ENCODE measurements at places on chromosomes 1 and 21.
A peak's percentile ranks its signal among the peaks of the same experiment; 100 is the strongest.

DNA sequence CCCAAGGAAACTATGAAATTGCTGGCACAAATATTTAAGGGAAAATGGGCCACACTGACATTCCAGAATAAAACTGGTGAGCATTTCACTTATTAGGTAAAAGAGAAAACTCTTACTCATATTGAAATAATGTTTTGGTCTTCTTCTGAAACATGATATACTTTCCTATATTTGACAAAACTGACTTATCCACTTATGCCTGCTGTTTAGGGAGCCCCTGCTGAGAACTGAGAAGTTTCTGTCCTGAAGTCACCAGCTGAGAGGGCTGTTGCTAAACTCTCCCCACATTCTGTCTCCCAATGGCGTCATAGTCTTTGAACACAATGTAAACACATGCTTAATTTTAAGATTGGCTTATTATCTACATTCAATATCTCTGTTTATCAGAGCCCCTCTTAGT, 46.8 kb upstream of the ZC3H11B start:
- DNase-seq, result peak; percentile 16

DNA sequence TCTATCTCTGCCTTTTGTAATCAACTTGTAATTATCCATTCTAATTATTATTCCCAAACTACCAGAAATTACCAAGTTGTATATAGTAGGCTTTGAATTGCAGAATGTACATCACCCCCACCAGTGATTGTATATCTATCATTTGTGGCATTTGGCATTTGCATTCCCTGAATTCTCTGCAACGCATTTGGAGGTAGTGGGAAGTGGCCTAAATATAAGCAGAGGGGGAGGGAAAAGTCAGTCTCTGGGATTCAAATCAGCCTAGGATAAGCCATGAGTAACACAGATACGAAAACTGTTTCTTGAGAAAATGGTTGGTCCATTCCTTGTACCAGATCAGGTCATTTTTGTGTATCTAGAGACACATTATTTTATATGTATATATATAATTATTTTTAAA, 20.7 kb downstream of the DDX20 start:
- no peak for DNase-seq

DNA sequence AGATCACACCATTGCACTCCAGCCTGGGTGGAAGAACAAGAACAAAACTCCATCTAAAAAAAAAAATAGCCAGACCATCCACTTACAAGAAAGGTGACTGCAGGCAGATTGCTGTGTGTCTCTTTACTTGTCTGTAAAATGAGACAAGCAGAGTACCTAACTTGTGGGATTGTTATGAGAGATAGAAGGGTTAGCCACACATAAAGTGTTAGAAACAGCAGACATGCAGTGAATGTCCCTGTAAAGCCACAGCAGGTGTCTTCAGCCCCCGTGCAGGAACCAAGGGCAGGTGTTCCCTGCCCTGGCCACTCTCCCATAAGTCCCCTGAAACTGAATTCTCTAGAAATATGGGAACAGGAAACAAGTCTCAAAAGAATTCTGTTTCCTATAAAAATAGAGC, 40.8 kb upstream of the EFHD2 start:
- no peak for DNase-seq

DNA sequence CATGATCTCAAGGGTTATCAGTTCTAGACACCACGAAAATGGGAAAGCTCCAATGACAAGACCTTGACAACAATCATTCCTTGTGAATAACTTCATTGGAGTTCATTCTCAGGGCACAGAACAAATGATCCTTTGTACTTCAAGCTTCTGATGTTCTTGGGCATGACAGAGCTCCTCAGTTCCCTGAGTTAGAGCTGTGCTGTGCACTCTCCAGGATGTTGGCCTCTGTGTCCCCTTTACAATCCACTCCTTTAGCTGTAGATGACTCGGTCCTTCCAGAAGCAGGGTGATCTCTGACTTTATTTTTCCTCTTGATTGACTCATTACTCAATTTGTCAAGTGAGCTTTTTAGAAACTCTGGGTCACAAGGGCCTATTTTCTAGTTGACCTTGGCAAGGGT, 3.9 kb upstream of the FAM78B start:
- DNase-seq, result no peak

DNA sequence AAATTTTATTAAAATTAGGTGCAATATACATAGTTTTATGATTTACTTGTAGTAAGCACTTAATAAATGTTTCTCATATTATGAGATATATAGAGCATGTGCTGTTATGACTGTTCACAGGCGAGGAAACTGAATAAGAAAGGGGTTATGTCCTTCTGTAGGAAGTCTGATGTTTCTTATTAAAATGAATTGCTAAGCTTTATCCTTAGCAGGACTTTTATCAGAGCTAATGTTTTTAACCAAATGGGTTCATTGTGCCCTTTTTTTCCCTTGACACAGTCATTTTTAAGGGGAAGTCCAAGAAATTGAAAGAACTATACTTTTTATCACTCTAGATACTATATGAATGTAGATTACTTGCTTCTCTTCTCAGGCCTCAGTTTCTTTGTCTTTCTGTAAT, 285.2 kb downstream of the PTPRC start:
- no peak for DNase-seq

DNA sequence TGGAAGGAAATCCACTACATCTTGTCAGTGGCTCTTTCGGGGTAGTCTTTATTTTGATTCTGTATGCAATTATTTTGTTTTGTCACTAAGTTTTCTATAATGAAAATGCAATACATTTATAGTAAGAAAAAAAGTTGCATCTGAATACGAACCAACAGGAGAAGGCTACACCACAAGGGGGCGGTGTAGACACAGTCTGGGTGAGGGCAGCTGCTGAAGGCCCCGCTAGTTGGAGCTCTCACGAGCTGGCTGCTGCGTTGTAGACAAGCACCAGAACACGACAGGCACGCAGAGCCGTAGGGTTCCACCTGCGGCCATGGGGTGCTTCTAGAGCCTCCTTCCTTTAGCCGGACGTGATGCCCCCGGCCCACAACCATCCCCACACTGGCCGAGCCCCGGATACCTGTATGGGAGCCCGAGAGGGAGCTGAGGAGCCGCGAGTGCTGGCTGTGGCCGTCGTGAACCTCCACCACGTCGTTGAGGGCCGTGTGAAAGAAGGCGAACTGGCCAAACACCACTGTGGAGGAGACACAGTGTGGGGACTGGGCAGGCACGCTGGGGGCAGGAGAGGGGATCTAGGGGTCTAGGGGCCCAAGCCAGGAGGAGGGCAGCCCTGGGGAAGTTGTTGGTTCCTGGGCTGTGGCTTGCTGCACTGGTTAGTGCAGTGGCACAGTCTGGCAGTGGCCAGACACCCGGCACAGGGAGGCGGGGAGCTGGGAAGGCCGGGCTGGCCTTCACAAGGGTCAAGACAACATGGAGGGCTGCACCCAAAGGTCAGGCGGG, 160.8 kb downstream of the ZSCAN20 start:
- DNase-seq, result peak; percentile 92

GRCh38 chr1:150810958-150811659, 3.0 kb upstream of the CTSK start:
- no peak for DNase-seq

GRCh38 chr1:212461916-212462660, 29.4 kb downstream of the NENF start:
- DNase-seq, result no peak

GRCh38 chr1:188426561-188426960, 1597.8 kb downstream of the PLA2G4A start:
- DNase-seq, result no peak

DNA sequence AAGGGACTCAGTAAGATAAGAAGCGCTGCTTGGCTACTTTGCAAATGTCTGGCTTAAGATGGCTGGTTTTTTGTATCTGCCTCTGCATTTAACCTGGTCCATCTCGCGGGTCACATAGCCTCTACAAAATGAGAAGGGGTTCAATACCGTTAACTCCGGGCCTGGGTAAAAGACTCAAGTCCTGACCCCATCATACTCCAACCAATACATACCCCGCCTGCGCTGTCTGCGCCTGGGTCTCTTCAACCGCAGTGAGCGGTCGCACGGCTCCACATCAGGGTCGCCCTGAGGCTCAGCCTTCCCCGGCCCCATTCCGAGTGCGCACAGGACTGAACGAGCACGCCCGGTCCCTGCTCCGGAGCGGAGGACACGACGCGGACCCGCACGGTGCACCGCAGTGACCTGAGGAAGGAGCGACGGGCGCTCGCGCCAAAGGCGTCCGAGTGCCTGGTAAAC, 558 bp upstream of the PGD start:
- no peak for DNase-seq

- no peak for DNase-seq
These were observed 1.3 kb upstream of the AKT3 start for GRCh38 chr1:243851257-243851756.

DNA sequence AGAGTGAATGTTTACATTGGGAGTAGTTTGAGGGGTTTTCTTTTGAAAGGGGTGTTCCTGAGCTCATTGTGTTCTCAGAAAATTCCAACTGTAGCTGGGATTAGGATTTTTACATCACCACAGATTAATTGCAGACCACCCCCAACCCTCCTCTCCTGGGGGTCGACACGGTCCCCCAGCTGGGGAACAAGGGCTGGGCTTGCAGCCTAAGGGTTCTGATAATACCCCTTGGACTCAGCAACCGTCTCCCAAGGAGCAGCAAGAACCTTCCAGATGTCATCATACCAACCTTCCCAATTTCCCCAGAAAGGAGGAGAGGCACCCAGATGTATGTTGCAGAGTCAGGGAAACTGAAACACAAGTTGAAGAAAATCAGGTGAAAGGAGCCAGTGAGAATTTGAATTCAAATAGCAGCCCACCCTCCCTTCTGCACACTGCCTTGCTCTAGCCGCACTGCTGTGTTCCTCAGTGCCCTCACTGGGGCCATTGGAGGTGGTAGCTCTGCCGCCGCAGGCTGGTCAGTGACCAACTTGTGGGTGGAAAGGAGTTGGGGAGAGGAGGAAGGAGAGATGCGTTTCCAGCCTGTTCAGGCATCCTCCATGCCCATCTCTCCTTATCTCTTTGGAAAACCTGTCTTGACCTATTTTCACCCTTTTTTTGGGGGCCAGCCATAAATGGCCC, 14.7 kb upstream of the IGFN1 start:
- DNase-seq, result no peak

DNA sequence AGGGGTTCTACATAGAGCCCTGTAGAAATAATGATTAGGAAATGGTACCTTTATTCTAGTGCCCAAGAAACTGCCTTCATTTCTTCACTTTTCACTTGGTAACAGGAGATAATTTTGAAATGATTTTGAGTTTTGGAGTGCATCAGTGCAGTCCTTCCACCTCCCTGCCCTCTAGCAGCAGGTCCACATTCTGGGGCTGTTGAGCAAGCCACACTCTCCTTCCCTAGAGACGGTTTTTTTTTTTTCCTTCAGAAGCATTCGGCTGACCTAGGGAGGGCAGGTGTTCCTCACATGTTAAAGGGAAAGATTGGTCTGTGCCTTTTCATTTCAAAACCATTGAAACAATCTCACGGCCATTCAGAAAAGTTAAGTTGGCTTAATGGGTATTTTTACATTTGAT, 39.8 kb downstream of the SLC37A1 start:
- DNase-seq, result no peak

- DNase-seq, result no peak
These were observed 113.2 kb downstream of the RUNX1 start for GRCh38 chr21:34935898-34936297.

DNA sequence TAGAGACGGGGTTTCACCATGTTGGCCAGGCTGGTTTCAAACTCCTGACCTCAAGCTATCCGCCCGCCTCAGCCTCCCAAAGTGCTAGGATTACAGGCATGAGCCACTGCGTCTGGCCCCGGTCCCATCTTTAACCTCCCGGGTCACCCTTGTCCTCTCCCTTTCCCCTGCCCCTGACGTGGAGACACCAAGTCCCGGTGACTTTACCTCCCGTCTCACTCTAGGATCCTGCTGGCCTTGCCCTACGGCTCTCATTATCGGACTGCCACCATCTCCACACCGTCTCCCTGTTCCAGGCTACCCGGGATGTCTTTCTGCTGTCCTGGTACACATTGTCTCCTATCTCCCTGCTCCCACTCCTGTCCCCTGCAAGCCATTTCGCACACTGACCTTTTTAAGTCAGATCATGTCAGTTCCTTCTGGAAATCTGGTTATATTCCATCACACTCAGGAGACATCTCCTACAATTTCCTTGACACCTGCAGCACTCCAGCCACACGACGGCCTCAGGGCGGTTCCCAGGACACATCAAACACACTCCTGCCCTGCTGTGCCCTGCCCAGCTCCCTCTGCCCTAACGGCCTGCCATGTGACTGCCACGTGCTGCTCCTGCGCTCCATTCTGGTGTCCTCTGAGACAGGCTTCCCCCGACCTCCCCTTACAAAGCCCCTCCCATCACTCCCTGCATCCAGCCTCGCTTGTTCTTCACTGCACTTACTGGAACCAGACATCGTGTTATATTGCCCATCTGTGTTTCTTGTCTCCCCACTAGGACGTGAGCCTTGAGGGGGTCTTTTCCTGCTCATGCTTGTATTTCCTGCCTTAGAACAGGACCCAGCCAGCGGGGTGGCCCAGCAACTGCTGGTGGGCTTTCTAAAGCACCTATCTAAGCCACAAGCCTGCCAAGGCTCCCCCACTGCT, 32.7 kb downstream of the TTC39A start:
- no peak for DNase-seq

DNA sequence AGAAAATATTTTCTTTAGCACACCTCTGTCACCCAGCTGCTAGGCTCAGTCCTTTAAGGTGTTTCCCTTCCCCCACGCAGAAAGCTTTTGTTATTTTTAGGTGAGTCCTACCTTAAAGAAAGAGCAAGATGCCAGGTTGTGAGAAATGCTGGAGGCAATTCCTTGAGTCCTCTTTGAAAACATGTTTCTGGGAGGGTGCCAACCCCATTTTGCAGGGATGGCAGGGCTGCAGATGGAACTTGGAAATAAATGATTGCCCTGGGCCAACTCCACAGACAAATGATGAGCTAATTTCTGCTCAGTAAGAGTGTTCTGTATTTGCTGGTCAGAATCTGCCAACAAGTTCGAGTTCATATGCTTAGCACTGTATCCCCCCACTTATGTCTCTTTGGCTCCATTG, 119.2 kb upstream of the RAB3GAP2 start:
- no peak for DNase-seq

GRCh38 chr1:235976490-235976889, 88.4 kb downstream of the NID1 start:
- no peak for DNase-seq

DNA sequence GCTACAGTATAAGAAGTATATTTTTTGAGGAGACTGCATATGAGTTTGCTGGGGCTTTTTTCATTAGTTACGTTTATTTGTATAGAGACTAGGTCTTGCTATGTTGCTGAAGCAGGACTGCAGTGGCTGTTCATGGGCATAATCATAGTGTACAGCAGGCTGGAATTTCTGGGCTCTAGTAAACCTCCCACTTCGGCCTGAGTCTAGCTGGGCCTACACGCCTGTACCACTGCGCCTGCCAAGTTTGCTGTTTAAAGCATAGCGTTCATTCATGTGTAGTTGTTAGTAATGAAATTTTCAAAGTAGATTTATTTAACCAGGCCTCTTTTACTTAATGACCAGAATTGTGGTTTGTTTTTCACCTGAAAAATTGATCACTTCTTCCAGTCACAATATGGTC, 33.8 kb downstream of the HS2ST1 start:
- no peak for DNase-seq

Data from NCI-H2081 (cell line).